ENCODE measurements at places on chromosomes 5 and 9.

GRCh38 chr5:60540856-60541805, 158.8 kb downstream of the DEPDC1B start:
- DNase-seq = no peak

GRCh38 chr9:12774861-12775678, at the start of gene LURAP1L:
Gene LURAP1L, plus strand, starts transcription at chr9:12775020. Its CDS starts 696 bp downstream, at chr9:12775716.
- DNase-seq = no peak

GRCh38 chr5:161925960-161926359, 78.0 kb downstream of the GABRA1 start:
- DNase-seq = no peak

- DNase-seq = no peak
Measured at GRCh38 chr9:98396656-98397055, 141.2 kb upstream of the TBC1D2 start.

GRCh38 chr5:151520294-151520693, 70.8 kb downstream of the FAT2 start:
- DNase-seq = no peak

DNA sequence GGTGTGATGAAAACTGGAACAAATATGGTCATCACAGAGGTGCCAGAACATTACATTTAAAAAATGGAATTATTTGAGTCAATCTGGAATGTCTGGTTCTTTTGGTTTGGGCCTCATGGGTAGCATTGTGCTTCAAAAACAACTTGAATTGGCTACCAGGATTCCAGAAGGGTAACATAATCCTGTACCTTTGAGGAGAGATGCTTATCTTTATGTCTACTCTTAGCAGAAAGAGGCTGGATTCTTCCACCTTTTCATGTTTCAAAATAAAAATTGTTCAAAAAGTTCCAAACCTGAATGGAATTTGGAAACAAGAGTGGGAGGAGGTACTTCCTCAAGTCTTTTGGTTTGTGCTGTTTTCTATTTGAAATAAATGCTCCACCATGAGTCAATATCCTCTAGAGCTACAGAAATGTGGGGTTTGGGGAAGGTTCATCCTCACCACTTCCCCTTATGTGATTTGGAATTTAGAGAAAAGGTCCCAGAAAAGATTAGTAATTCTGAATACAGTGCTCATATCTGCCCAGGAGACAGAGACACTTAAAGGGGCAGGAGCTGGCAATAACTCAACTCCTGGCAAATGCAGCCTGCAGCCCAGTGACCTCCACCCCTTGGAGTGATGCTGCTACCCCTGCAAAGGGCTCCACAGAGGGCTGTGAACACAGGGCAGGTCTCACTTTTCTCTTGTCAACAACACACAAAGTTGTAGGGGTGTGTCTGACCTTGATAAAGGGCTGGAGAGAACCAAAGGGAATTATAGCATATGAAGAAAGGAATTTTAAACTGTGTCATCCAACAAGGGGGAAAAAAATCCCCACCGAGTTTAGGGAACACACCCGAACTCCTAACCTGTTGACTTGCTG, 272.8 kb downstream of the CWC27 start:
- no peak for DNase-seq

GRCh38 chr5:161713042-161713441, 27.5 kb downstream of the GABRA6 start:
- DNase-seq = no peak

- DNase-seq = no peak
Measured at GRCh38 chr5:38749861-38750260, 96.0 kb upstream of the OSMR start.

DNA sequence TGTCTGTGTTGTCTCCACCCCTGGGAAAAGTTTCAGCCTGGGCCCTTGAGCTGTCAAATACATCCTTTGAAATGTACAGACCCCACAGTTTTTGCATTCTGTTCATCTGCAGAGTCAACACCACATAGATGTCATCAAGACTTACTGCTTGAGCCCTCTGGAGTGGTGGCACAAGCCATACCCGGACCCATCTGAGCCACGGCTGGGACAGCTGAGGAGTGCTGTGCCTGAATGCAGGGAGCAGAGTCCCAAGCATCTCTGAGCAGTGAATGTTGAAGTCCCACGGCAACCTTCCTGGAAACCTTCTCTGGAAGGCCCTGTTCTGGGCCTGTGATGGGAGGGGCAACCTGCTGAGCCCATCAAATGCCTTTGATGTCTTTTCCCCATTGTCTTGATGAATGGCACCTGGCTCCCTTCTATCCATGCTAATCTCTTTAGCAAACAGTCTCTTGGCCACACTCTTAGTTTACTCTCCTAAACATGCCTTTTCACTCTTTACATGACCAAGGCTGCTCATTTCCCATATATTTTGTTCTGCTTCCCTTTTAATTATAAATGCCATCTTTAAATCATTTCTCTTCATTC, 92.5 kb downstream of the ATPSCKMT start:
- no peak for DNase-seq

DNA sequence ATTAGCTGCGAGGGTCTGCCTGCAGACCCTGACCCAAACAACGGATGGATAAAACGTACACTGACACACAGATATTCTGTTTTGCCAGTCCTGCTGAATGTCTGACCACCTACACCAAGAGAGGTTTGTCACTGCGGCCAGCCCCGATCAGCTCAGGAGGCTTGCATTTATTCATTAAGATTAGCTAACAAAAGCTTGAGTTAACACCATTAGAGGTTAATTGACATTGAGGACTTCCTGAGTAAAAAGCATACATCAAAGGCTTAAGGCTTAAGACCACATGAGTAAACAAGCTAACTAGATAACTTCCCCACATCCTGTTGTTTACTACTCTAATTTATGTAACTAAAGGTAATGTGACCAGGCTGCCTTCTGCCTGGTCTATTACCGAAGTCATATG, 198.1 kb upstream of the TRPC7 start:
- DNase-seq = no peak

GRCh38 chr9:110669433-110669832, 842 bp downstream of the MUSK start:
- DNase-seq = no peak

DNA sequence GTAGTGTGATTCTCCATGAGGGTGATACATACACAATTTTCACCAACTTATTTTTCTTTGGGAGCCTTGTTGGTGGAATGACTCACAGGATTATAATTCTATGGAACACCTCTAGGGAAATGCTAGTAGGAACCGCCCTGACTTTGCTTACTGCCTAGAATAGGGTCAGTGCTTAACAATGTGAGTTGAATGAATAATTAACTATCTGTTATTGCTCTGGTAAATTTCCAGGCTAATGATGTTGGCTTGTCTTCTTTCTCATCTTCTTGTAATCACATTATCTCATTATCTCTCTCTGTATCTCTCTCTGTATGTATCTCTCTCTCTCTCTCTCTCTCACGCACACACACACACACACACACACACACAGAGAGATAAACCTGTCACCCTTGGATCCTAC, 291.1 kb downstream of the TRIM32 start:
- DNase-seq = no peak

DNA sequence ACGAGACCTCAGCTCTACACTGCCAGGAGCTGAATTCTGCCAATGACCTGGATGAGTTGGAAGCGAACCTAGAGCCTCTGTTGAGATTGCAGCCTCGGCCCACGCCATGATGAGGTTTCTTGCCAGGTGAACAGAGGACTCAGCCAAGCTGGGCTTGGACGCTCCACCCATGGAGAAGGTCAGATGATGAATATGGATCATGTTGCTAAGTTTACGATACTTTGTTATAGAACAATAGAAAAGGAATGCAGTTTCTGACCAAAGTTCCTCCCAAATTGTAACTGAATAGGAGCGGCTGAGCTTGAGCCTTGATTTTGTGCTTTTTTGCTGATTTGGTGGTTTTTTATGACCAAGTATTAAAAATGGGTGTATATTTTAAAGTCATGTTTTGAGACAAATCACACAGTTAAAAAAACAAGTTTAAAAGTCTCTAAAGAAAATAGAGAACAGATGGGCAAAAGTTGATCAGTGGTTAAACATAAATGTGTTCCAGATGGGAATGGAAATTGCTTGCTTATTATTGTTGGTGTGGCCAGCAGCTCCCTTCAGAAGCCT, 32.9 kb downstream of the ROPN1L start:
- no peak for DNase-seq

DNA sequence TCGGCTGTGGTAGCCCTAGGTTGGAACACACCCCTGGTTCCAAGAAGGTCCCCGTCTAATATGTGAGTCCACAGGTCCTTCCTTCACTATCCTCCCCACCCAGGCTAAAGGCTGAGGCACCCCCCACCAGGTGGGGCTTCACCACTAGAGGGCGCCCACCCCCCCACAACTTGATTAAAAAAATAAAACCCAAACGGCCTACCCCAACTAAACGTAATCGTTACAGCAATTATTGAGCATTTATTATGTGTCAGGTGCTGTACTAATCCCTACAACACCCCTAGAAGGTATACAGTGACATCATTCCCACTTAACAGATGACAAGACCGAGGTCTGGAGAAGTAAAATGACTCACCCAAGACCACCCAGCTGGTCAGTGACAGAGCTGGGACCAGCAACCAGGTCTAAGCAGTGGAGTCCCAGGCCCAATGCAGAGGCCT, 65.0 kb downstream of the FGF18 start:
- no peak for DNase-seq

DNA sequence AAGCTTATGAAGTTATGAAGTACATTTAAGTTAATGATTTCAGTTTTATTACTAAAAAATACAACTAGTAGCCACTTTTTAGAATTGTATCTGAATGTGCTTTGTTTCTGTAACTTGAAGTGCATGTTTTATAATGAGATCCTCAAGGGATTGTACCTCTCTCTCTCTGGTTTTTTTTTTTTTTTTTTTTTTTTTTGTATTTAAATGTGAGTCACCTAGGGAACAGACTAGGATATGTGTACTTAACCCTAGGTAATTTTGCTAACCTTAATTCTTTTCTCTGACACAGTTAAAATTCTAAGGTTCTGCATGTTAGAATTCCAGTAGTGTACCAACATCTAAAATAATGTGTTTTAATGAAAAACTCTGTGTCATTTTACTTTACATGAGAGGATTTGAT, 59.5 kb downstream of the CDC42SE2 start:
- DNase-seq = no peak

DNA sequence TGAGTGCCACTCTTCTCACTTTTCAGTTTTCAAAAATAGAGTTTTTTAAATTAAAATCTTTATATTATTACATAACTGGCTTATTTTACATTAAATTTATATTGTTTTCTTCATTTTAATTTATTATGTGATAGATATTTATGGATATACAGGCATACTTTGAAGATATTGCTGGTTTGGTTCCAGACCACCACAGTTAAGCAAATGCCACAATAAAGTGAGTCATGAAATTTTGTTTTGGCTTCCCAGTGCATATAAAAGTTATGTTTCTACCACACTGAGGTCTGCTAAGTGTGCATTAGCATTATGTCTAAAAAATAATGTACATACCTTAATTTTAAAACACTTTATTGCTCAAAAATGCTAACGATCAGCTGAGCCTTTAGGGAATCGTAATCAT, 47.4 kb downstream of the NDUFS4 start:
- no peak for DNase-seq

GRCh38 chr5:74765201-74765600, 1.7 kb downstream of the GFM2 start:
- DNase-seq = no peak

GRCh38 chr5:148858106-148858505, 31.7 kb downstream of the ADRB2 start:
- DNase-seq = no peak

- DNase-seq = no peak
Measured at GRCh38 chr5:50794812-50795211, 128.4 kb downstream of the PARP8 start.

GRCh38 chr9:98634685-98635336, 73.9 kb downstream of the GABBR2 start:
- no peak for DNase-seq

GRCh38 chr5:65821966-65822365, 100.0 kb downstream of the NLN start:
- no peak for DNase-seq

DNA sequence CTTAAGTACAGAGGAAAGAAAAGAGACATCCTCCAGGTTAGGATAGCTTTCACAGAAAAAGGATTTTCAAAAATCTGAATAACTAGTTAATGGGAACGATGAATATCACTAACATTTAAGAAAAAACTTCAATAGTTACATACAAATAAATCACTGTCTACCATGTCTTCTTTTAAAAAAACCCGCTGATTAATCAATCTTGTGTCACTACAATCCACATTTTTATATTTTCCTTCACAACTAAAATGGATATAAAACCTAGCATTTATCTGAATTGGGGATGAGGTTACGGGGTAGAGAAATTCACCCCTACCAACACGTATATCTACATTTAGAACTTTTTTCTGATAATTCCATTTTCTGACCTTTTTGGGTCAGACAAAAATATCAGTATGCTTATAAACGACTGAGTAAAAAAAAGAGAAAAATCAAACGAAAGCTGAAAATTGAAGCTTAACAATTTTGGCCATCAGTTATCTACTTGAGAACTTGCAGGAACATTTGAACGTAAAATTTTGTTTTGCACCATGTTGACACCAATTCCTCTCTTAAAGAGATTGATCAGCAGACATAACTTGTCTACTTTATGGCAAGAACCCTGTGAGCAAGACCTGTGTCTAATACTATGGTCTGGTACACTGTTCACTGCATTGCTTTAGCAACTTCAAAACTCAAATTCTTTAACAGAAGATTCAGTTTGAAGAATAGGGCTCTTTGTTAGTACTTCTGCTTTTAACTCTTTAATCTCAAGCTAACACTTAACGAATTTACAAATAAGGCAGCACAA, 4.8 kb downstream of the NR3C1 start:
- no peak for DNase-seq

- no peak for DNase-seq
Measured at GRCh38 chr9:76932265-76932664, 26.4 kb upstream of the PRUNE2 start.

DNA sequence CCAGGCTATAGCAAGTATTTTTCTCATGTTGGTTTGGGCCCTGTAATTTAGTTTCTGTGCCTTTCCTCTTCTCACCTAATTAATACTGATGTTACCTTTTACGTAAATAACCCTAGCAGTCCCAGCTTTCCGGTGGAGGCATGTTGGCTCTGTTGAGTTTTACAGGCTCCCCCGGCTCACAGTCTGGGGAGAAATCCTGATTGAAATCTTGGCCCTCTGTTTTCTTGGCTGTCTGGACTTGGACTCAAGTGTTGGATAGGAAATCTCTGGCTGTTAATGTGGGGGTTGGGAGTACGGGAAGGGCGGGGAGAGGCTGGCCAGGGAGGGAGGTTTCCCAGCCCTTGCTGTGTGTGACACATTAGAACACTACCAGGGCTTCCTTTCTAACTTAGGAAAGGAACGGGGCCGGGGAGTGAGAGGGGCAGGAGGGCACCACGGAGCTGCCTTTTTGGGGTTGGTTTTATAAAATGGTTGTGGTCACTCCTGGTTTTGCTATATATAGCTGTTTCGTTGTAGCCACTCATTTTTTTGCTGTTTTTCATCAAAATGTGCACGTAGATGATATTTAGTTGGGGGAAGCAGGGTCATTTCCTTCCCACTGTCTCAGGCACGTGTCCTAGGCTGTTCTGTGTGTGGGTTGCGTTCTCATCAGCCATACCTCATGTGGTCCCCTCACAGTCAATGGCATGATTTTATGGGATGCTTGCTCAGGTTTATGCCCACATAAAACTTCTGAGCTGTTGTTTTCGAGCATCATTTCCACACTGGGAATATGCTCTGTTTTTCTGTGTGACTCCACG, 11.0 kb downstream of the TRIO start:
- DNase-seq = no peak
